ENCODE measurements at places on chromosomes 3 and 15.

DNA sequence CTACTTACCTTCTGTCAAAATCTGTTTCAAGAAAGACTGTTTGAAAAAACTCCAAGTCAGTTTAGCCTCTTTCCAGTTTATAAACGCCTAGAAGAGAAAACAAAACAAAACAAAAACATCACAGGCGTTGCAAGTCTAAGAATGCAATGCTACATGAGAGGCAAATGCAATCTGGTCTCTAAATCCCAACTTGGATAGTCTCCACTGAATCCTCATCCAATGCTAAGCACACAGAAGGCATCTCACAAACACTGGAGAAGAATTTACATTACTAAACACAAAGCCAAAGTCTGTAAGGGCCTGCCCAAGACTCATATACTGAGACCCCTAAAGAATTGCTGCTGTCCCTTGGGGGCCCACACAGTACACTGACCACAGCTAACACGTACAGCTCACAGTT is 18.4 kb downstream of the RFT1 start:
- no peak for DNase-seq

DNA sequence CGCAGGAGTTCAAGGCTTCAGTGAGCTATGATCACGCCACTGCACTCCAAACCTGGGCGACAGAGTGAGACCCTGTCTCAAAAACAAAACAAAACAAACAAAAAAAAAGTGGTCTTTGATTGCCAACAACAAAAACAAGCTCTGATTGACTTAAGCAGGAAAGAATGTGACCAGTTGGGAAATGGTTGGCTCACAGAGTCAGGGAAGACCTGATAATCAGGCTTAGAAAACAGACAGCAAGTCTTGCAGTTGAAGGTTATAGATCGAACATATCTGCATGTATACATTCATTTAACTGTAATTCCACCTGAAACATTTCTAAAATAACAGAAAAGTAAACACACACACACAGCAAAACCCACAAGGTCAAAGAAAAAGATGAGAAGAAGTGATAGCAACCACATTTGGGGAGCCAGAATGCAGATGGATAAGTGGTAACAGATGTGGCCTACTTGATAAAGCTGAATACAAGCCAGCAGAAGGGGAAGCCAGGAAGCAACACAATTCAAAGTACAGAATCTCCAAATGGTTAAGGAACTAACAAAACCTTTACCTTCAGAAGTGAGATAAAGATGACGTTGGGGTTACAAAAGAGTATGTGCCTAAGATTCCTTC is 699.9 kb upstream of the ZNF385D start:
- DNase-seq, result no peak

DNA sequence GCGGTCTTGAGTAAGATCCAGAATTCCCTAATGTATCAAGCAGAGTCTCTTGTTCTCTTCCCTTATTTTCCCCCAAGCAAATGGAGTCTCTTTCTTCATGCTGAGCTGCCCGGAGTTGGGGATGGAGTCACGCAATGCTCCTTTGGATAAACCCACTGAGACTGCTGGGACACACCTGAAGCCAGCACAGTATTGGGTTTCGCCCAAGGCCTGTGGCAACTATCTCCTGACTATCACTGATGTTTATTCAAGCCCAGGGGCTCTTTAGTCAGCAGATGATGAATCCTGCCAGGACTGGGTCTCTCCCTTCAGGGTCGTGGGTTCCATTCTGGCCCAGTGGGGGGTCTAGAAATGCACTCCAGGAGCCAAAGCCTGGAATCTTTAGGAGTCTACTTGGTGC is 11.3 kb downstream of the USF3 start:
- no peak for DNase-seq

GRCh38 chr3:13825311-13825579 is 54.6 kb downstream of the WNT7A start:
- DNase-seq, result no peak

DNA sequence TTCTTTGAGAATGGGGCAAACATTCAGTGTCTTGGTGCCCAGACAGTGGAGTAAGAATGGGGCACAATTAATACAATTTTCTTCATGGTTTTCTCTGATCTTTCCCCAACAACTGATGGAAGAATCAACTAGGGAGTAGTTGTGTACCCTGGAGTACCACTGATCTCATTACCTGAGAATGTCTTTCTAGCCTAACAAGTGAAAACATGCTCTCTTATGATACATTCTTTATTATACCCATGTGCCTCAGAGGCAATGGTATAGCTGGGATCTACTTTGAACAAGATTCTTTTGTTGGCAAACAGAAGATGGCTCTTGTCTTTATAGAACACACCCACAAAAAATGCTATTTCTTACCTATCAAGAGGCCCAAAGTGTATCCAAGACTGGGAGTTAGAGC is 250.6 kb upstream of the CMC1 start:
- DNase-seq, result no peak

DNA sequence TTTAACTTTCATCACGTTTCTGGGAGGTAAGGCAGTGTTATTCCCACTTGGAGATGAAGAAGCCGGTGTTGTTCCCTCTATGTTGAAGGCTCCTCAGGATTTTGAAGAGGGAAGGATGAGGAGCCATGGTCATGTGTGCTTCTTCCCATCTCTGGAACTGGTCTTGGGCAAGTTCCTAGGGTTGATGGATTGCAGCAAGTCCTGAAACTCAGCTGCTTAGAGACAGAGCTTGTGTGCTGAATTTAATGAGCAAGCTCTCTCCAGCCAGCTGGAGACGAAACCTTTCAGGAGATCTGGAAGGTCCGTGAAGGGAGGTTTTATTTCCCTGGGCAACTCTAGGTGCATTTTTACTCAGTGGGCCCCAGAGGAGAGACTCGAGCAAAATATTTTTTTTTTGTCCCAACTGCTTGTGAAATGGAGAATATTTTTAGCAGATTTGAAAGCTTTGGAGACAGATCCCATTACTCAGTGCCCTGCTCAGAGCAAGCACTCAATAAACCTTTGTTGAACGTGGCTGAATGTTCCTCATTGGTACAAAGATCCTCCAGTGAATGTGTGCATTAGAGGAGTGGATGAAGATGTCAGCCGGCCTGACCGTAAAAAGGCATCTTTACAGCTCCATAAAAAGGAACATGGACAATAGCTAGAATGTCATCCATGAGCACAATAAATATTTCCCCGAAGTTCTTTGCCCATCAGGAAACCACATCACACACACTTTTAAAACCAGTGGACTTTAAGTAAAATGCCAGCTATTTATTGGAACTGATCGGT is 55.6 kb upstream of the RGMA start:
- no peak for DNase-seq

DNA sequence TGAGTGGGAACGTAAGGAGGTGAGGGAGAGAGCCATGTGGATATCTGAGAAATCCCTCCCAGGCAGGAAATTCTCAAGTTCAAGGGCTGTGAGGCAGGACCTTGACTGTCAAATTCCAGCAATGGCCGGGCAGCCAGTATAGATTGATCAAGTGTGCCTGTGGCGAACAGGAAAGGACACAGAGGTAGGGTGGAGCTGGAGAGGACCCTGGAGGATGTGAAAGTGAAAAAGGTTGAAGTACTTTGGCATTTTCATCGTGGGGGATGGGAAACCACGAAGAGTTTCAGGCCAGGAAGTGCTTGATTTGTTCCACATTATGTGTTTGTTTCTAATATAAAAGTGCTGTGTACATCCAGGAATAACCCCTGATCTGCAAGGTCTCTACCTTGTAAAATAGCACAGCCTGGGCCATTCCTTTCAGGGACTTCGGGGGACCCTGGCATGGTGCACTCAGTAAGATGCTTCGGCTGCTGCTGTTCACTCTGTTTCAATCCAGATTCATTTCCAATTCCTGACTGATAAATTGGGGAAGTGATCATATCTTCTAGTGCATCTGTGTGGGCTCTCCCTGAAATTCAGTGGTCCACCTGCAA is 156.6 kb downstream of the MCTP2 start:
- DNase-seq, result no peak

DNA sequence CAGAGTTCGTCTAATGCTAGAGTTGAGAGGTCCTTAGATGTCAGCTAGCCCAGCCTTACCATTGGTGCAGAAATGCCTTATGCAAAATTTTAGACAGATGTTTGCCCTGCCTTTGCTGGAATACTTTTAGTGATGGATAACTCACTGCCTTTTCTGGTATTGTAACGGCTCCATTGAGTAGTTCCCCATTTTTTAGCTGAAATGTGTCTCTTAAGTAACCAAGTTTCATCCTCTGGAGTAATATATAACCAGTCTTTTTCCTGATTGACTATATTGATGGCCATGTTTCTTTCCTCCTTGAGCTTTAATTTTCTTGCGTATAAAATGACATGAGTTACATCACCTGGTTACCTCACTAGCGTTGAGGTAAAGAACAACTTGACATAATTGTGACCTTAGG is 45.0 kb downstream of the SNRK start:
- DNase-seq, result no peak

DNA sequence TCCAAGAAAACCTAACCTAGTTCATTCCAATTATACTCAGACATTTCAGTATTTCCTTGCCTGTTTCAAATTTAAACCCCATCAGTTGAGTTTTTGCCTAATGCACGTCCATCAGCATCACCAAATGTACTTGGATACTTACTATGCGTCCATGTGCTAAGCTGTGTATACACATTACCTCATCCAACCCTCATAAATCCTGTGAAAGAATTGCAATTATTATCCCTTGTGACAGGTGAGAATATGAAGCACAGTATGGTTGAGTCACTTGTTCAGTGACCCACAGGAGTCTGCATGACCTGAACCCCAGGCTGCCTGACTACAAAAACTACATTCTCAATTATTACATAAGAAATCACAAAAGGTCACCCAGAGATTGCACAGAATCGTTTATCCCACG is 2.5 kb downstream of the OR5K2 start:
- no peak for DNase-seq

DNA sequence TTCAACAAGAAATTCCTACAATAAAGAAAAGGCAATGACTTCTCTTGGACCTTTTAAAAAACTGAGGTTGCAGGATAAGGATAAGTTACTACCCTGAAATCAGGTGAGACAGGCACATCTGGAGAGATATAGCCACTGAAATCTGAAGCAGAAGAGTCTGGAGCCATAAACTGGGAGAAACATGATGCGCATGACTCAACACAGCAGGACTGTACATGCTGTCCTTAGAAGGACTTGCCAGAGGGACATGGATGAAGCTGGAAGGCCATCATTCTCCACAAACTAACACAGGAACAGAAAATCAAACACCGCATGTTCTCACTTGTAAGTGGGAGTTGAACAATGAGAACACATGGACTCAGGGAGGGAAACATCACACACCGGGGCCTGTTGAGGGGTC is 1020.2 kb downstream of the AGBL1 start:
- no peak for DNase-seq

DNA sequence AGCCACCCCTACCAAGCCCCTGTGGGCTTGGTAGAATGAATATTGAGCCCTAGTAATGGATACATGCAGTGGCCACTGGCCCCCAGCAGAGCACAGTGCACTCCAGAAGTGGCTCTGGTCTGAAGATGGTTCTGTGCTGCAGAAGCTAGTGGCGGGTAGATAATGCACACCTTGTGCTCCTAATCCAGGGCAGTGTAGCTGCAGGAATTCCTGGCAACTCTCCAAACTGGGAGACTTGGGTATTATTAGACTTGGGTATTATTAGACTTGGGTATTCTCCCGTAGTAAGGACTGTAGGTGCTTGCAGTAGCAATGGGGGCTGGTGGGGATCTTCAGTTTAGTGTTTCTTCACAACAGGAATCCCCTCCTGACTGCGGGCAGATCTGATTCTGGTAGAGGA is 34.7 kb downstream of the NUSAP1 start:
- no peak for DNase-seq

DNA sequence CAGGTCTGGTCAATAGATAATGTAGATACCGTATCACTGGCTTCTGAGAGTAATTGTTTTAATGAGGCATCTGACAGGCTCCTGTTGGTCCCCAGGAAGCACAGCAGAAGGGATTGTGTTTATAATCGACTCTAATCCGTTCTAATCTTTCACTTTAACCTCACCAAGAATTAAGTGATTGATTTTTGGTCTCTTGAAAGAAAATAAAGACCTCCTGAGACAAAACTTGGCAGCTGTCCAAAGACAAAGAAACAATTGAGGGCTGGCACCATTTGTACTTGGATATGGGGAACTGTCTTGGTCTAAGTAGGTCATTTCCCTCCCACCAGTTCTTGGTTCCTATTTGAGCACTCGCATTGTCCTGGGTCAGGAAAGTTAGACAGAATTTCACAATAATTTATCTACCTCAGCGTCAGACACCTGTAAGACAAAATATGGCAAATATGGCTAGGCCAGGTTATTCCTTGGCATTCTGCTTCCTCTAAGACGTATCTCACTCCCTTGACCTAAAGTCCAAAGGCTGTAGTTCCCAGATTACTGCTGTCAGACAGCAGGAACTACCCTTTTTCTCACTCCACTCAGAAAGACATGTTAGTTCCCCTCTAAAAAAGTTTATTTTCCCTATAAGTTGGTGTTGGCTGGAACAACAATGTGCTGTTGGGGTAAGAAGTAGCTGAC is 22.7 kb upstream of the CD96 start:
- no peak for DNase-seq

DNA sequence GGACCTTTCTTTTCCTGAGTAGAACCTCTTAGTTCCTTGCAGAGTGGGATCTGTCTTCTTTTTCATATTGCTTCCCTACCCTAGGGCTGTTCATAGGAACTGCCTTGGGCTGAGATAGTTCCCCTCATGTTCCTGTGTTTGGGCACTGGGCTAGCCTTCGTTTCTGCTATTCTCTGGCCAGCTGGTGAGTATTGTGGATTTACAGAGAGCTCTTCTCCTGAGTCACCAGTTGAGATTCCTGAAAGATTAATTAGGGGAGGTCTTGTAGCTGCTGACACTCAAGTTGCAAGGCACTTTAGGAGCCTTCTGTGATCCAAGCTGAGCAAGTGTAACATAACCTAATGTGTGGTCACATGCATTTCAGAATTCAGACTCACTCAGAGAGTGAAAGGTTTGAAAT is 30.7 kb downstream of the CHD2 start:
- no peak for DNase-seq

GRCh38 chr3:67561266-67561665 is 93.1 kb downstream of the SUCLG2 start:
- DNase-seq, result no peak

DNA sequence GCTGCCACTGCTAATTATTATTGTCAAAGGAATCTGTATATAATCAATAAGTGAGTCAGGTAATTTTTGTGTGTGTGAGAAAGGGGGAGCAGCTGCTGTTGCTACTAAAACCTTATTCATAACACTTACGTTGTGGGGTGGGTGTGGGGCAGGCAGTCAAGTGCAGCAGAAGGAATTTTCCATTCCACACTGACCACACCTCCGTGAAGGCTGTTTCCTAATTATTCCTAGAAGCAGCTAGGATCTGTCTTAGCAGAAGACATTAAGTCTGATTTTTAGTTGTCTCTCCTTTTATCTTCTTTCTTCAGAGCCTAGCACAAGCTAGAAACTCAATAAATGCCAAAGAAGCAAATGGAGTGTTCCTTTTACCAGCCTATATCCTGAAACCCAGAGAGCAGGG is 4.0 kb upstream of the U2SURP start:
- no peak for DNase-seq

- no peak for DNase-seq
These were observed 19.1 kb upstream of the RIOX2 start for GRCh38 chr3:97991293-97991682.

- no peak for DNase-seq
These were observed 54.5 kb upstream of the GOLGA6B start for GRCh38 chr15:72599855-72600464.

- DNase-seq, result no peak
These were observed 523.1 kb upstream of the TGFBR2 start for GRCh38 chr3:30083315-30083714.

- DNase-seq, result no peak
These were observed 41.6 kb upstream of the MRPS22 start for GRCh38 chr3:139302084-139302800.

Data from activated T-helper 1 cell treated with Interleukin-2 at 50 U/mL for 16 hours (primary cell).